ENCODE measurements at places on chromosomes 3 and 15.

DNA sequence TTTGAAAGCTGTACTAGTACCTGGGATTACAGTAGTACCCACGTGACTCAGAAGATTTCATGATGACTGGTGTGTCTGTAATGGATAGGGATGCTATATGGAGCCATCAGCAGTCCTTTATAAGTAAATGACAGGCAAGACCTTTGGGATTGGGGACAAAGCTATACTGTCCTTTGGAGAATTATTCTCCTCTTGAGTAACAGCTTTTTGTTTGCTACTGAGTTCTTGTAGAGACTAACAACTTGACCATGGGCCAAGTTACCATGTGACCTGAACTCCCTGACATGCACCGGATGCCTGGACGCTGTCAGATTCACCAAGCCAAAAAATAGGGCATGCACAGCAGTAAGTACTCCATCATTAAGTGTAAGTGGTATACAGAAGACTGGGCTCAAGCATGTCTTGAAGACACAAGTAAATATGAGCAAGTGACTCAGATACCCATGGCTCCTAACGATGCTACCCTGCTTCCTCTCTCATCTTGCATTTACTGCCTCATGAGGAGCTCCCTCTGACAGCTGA lies 12.9 kb downstream of the SEC11A start:
- DNase-seq: no peak

- DNase-seq: no peak
These were observed 22.2 kb downstream of the ALDH1A2 start for GRCh38 chr15:58043192-58043903.

DNA sequence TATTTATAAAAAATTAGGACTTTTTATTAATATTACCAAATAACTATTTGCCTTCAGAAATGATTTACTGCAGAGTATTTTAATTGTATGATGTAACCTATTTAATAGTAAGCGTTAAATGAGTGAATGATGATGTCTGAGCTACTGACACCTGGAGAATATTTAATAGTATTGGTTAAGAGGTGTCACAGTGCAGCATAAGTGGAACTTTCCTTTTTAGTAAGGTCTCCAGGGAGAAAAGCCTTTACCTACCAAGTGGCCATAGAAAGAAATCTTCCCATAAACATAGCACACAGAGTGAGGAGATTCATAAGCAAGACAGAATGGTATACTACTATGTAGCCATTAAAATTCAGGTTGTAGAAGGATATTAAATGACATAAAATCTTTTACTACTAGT lies 441.7 kb downstream of the TBL1XR1 start:
- DNase-seq: no peak

- no peak for DNase-seq
These were observed 12.0 kb downstream of the ZBTB38 start for GRCh38 chr3:141380279-141380678.

DNA sequence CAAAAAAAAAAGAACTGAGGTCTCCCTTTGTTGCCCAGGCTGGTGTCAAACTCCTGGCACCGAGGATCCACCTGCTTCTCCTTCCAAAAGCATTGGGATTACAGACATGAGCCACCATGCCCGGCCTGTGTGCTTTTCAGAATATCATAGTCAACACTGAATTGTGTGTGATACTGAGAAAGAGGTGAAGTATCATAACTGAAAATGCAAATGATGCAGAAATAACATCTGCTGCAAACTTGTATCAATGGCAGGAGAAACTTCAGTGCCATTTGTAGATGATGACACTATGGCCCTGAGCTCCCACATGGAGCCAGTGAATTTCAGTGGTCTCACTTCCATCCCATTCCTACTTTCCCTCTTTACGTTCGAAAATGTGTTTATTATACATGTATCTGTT lies 21.9 kb downstream of the IL12A start:
- no peak for DNase-seq

GRCh38 chr15:81295486-81296121 lies 28.3 kb downstream of the STARD5 start:
- no peak for DNase-seq

DNA sequence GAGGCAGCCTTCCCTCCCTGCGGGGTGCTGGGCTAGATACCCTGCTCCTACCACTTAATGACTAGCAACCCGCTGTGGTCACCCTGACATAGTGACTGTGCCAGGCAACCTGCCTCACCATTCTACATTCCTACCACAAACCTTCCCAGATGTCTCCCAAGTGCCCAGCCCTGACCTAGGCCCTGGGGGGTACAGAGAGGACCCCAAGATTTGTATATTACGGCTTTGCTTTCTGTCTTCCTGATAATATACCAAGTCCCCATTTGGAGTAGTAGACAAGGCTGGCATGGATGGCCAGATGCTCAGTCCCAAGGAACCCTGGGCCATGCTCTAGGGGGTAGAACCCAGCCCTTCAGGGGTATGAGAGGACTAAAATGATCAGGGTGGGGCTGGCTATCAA lies 31.0 kb downstream of the ESYT3 start:
- no peak for DNase-seq

GRCh38 chr3:172270557-172271166 lies 177.6 kb downstream of the GHSR start:
- DNase-seq: no peak

DNA sequence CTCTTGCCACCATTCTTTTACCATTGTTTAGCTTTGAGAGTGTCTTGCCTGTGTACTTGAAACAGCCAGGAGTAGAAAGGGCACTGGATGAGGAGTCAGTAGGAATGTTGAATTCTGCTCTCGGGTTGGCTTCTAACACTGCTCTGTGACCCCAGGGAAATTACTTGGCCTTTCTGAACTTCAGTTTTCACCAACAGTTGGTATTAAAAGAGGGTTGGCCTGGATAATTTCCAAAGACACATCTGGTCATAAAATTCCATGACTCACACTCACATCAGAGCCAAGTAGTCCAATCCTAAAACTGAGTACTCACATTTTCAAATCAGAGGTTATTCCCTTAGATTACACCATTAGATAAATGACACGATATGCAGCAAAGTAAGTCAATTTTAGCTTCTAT lies 141.6 kb downstream of the ECT2 start:
- no peak for DNase-seq

GRCh38 chr15:99167201-99167600 lies 62.3 kb downstream of the SYNM start:
- DNase-seq: no peak

GRCh38 chr3:73552700-73553099 lies 72.0 kb downstream of the PDZRN3 start:
- DNase-seq: no peak

DNA sequence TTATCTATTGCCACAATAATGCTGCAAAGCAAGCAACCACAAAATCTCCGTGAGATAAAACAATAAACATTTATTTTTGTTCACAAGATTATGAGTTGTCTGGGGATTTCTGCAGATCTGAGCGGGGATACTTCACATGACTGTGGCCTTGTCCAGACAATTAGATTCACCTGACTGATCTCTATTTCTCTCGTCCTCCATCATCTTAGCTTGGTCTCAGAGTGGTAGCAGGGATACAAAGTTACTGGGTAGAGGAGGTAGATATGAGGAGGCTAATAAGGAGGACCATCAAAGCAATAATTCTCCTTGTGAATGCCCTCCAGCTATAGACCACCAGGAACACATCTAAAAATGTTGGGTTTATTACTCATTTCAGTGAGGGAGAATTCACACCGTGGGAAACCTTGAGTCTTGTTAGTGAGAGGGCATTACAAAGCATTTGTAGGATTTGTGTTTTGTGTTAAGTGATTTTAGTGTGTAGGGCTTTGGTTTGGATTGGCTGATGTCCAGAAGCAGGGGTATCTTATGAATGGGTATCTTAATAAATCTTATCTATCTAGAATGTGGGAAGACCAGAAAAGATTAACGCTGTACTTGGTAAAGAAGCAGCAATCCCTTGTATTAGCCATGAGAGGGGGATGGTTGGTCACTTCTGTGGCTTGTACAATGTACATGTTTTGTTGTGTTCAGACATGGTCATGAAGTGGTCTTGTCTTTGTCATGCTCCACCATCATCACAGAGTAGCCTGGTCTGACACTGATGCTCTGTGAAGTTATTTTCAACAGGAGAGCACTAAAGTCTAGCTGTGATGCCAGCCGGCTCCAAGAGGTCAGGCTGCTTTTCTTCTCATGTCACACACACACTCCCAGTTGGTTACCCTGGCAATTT lies 287.6 kb upstream of the STT3B start:
- no peak for DNase-seq

GRCh38 chr15:36106640-36107335 lies 472.6 kb upstream of the CDIN1 start:
- no peak for DNase-seq

DNA sequence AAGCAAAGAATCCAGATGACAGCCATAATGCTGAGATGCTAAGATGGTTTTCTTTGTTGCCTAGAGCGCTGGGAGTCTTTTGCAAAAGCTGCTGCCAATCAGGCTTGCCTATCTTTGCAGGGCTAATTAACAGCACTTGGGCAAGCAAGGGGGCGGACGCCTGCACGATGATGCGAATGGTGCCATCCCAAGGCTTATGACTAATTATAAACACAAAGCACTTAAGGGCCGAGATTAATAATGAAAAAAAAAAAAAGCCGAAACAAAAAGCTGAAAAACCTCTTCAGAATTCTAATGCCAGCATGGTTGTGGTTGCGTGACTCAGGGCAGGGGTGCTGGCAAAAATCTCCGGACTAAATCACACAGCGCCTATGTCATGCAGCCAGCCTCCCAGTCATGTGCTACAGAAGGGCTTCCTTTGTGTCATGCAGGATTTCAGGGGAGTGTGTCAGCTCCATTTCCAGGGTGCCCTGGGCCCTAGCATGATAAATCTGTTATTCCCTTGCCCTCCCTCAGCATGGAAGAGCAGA lies 185.0 kb upstream of the ANKRD28 start:
- no peak for DNase-seq

DNA sequence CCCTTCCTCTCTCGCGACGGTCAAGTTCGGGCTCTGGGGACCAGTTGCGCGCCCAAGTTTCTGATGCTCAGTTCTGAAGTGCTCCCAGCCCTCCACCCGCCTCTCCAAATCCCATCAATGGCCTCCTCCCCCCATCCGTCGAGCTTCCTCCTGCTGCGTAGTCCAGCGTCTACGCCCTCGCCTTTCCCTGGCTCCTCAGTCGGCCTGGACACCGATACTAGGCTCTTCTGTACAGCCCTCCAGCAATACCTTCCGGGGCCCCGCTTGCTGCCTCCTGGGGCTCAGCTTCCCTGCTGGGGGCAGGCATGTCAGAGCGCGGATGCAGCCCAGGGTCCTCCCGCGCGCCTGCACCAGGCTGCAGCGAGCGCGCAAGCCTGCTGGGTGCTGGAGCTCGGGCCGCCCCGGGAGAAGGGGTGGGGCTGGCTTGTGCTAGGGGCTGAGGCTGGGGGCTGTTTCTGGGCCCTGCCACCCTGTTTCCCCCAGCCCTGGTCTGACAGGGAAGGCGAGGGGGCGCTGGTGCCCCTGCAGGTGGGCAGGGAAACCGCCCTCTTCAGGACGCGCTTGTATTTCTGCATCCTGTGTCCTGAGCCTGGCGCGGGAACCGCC lies 353.3 kb upstream of the SUCLG2 start:
- peak; percentile 11 for DNase-seq

GRCh38 chr3:151171145-151171757 lies 31.8 kb downstream of the GPR171 start:
- DNase-seq: no peak

- no peak for DNase-seq
These were observed 733.4 kb downstream of the TUSC7 start for GRCh38 chr3:117443014-117443413.

GRCh38 chr3:44060164-44060563 lies 181.5 kb upstream of the TOPAZ1 start:
- DNase-seq: no peak

- DNase-seq: no peak
These were observed 502.9 kb downstream of the ROBO1 start for GRCh38 chr3:79264892-79265291.

GRCh38 chr15:23773093-23773492 lies 86.0 kb upstream of the NDN start:
- DNase-seq: no peak

GRCh38 chr3:143220741-143221140 lies 101.2 kb downstream of the CHST2 start:
- no peak for DNase-seq

DNA sequence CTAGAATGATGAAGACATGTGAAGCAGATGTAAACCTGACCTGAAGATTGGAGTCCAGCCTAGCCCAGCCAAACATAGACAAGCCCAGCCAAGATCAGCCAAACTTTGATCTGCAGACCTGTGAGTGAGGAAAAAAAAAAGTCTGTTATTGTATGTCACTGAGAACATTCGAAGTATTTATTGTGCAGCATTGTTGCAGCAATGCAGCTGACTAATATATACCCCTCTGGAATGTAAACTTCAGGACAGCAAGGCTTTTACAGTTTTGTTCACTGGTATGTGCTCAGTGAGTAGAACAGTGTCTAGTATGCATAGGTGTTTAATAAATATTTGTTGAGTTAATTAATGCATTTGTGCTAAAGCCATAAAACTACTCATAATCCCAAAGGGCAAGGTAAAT lies 23.4 kb downstream of the TMEM202 start:
- DNase-seq: no peak

DNA sequence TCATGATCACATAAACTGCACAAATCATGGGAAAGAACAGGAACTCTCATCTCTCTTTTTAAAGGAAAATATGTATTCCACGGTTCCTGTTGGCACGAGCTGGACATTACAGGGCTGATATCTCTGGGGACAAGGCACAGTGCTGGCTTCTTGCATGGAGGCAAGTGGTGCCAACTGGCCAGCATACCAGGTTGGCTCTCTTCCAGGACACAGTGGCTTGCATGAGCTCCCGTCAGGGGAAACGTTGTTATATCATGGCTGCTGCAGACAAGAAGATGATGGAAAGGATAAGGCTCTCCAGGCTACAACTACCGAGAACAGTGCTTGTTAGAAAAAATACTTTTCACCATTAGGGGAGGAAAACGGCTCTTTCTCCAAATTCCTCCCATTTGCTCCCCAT lies 283.9 kb downstream of the RORA start:
- no peak for DNase-seq

DNA sequence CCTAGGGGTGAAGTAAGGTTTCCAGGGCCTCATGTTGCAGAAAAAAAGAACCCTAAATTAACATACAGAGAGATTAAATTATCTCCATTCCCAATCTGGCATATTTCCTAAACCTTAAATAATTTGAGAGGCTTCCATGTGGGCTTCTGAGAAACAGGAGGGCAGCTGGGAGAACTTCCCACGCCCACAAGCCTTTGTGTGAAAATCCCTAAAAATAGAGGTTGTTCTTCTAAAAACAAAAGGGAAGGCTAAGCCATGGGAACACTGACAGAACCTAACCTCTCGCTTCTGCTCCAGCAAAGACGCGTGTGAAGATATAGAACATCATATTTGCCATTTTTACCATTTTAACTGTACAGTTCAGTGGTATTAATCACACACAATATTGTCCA lies 812 bp upstream of the SLC12A8 start:
- DNase-seq: no peak

- DNase-seq: no peak
These were observed 3.5 kb downstream of the MYZAP start for GRCh38 chr15:57595011-57595866.

GRCh38 chr3:14280326-14280725 lies 101.7 kb downstream of the LSM3 start:
- DNase-seq: no peak

GRCh38 chr3:68866157-68866556 lies 66.2 kb downstream of the TAFA4 start:
- DNase-seq: no peak
